Adrenal gland (tissue), 19 donors: ENCODE measurements at places on chromosomes 1 and 21.

DNA sequence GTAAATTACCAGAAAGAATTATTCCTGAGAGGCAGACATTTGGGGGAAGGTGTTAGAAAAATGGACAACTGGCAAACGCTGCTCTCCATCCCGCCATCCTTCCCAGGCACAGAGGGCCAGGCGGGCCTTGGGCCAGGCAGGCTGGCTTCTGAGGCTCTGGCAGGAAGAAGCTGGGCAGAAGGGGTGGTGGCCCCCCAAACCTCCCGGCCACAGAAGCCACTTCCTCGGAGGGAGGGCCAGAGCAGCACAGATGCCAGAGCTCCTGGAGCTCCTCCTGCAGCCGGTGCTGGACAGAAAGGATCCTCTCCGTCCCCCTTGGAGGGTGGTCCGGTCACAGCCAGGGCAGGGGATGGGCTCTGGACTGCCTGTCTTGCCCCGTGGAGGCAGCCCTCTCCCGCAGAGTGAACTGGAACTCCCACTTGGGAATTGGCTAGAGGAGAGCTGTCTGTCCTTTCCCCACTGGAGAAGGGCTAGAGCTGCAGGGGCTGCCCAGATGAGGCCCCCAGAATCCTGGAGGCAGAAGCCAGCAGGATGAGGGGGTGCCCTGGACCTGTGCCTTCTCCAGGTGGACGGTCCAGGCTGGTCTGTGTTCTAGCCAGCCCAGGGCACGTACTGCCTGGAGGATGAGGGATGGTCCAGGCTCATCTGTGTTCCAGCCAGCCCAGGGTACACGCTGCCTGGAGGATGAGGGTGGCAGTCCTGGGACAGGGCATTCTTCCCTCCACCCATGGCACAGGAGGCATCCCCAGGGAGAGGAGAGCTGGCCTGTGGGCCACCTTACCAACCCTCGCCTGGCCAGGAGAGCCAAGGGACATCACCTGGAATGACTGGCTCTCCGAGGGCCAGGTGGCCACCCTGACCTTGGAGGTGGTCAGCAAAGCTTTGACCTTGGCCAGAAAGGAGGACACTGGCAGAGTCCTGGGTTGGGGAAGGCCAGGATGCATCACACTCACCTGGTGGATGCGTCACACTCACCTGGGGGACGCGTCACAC, 47.4 kb upstream of the ACTRT2 start:
- DNase-seq = no peak

GRCh38 chr1:53051676-53052075, 10.3 kb upstream of the PODN start:
- no peak for DNase-seq

DNA sequence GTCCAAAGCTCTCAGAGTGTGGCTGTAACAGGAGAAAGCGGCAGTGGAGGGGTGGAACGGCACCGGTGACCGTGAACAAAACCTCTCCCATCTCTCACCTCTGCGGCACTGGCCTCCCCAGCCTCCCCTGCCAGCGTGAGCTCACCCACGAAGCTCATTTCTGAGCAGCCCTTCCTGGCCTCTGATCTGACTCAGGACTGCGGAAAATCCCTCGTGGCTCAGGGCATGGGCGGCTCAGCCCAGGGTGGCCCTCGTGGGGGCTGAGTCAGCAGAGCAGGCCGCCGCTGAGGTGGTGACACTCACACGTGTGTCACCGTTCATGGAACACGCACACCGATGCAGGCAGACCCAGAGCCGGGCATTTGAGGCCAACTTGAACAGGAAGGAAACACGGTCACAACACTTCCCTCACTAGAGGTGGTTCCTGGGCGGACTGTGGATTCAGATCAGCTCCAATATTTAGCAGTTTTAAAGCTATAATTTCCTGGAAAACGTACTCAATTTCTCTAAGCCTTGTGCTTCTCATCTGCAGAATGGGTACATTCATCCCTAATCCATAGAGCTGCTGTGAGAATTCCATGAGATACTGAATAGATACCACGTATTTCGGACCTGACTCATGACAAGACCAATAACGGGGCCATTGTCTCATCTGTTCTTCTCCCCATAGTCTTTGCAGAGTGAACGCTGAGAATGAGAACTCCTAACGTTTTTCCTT, 115.0 kb upstream of the TMPRSS2 start:
- no peak for DNase-seq

- DNase-seq = no peak
These were observed 63.0 kb downstream of the DISP3 start for GRCh38 chr1:11541956-11542355.

GRCh38 chr1:177561436-177561835, 390.7 kb downstream of the BRINP2 start:
- no peak for DNase-seq

- DNase-seq = peak; percentile 86
These were observed 4.9 kb downstream of the CACHD1 start for GRCh38 chr1:64474665-64475439.

DNA sequence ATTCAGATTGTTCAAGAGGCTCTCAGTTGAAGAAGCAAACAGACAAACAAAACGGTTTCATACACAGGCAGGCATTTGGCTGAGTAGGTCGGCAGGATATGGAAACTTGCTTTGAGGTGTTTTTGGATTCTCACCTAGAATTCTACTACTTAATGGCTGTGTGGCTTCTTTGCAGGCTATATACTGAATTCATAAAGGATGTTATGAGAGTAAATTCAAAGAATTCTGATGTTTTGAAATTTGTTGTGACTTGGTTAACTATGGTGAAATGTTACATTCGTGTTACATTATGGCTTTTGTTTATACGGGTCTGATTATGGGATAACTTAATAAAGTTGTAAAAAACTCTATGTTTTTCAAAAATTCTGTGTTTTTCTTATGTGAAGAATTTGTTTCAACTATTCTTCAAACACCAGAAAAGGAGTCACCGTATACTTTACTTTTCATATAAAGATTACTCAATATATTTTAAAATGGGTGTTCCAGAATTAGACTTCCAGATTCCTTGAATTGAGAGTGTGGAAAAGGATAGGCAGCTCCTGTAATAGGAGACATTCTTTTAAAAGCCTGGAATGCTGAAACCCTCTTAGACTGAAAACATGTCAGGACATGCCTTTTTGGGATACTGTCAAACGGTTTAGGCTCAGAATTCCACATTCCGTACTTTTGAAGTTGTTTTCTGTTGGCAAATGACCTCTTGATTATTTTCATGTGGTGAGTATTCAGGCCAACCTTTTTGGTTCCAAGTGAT, 8.2 kb upstream of the IRF2BP2 start:
- DNase-seq = no peak

- DNase-seq = no peak
These were observed 142.9 kb downstream of the LRRC7 start for GRCh38 chr1:69710484-69711189.

- DNase-seq = no peak
These were observed 22.4 kb downstream of the PEX14 start for GRCh38 chr1:10497109-10497508.

DNA sequence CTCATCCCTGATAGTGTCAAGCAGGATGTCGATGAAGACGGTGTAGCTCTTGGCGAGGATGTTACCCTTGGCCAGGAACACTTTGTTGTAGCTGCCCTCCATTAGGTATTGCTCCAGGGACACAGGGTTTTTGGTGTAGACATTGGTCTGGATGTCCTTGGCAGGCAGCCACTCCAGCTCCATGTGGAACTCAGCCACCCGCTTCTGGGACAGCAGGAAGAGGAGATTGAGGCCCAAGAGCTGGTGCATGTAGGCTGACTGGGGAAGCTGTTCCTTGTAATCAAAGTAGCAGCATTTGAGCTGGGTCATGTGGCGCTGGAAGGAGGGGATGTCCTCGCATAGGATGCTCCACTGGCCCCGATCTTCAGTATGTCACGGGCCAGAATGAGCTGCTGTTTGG, 9.5 kb downstream of the IL6R start:
- peak; percentile 56 for DNase-seq

- DNase-seq = peak; percentile 13
These were observed 121.7 kb upstream of the KIAA0040 start for GRCh38 chr1:175314300-175314699.

DNA sequence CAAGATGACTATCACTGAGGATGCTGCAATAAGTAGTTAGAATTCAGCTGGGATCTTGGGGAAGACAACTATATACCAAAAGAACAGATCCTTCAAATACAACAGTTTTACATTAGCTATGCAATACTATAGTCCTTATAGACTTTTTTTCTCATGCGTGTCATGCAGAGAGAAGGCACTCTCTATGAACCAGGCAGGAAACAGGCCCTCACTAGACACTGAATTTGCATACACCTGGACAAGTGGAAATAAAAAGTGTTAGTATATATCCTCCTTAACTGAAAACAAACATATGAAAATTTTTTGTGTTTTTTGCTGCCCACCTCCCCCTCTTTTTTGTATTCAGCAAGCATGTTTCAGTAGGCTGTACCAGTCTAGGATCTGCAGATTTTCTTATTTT, 29.9 kb downstream of the TMCO1 start:
- DNase-seq = no peak

DNA sequence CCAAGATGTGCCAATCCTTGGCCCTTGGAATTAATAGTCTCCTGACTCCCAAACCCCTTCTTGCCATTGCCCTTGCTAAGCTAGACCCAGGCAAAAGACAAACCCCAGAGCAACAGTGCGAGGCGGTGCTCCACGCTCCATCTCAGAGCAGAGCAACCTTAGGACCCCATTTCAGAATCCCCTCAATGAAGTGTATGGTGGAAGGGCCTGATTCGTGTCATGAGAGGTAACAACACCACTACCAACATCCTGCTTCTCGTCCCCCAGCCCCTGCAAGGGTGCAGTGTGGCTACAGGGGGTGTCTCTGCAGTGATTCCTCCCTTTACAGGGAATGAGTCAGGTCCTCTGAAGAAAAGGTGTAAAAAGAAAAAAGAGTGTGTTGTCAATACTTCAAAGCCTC, 103.9 kb upstream of the IRF2BP2 start:
- no peak for DNase-seq

- peak; percentile 76 for DNase-seq
These were observed 101.2 kb downstream of the LAMC2 start for GRCh38 chr1:183287191-183287675.

DNA sequence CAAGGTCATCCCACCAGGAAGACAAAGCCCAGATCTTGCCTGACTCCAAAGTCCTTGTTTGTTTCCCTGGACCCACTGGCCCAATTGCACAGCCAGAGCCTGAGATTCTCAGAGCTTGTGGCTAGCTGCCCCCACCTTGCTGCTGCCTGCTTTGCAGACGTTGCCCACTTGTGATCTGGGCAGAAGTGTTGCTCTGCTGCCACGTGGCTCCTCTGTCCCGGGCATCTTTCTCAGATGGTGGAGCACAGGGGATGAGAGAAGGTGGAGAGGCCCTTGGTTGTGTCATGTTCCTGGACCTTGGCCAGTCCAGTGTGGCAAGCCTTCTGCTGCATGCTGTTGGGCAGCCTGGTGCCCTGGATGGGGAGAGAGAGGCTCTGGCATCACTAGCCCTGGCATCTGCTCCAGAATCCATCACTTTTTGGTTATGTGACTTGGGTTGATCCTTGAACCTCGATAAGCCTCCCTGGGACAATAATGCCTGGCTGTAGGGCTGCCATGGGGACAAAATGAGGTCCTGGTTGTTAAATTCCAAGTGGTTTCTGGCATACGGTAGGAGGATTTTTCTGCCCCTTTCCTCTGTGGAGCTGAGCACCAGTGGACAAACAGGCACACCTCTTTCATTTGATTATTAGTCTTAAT, 1.5 kb upstream of the NR0B2 start:
- peak; percentile 88 for DNase-seq

- DNase-seq = no peak
These were observed 405.6 kb downstream of the PTPRU start for GRCh38 chr1:29641921-29642320.

GRCh38 chr1:59143133-59143487, 153.8 kb upstream of the FGGY start:
- peak; percentile 27 for DNase-seq

- no peak for DNase-seq
These were observed 60.3 kb upstream of the ZNF648 start for GRCh38 chr1:182121787-182122186.

DNA sequence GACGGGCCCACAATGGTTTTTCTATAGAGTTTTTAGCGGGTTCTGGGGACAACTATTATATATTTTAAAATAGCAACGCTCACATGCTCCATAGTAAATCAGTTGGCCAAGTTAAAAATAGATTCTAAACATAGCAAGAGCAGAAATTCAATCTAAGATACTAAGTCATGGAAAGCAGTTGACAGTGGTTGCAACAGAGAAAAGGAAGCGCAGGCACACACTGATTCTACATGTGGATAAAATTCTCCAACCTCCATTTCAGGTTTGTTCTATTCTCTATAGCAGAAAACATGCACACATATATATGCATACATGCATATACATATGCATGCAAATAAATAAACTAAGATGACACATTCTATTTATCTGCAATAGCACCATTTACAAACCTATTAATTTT, 89.6 kb upstream of the HNRNPU start:
- no peak for DNase-seq

DNA sequence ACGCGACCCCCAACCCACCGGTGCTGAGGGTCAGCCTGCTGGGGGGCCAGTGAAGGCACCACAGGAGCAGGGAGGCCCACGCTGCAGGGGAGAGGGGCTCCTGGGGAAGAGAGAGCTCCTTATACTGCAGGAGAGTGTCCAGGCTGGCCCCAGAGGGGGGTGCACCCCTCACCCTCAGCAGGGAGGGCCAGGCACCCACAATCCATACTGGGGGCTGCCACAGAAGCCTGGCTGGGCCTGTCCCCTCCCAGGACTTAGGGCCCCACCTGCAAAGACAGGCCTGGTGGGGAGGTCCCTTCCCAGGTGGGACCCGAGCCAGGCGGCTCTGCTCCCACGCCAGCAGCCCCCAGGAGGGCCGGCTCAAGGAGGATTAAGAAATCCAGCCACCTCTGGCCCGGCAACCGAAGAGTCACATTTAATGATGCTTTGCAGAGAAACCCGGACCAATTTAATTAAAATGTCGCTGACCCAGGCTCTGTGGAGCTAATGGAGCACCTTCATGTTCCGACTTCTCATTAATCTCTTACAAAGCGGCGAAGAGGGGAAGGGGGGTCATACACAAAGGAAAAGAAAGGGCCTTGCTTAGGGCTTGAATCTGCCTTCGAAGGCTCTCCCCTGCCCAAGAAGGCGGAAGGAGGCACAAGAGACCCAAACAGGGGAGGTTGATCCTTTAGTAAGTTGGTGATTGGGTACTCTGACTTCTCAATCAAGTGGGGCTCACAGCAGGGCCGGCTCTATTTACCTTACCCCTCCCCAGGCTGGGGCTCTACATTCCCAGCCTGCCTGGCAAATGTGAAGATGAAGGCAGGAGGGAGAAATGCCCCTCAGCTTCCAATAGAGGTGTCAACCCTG, 25.0 kb downstream of the WNT9A start:
- DNase-seq = no peak

DNA sequence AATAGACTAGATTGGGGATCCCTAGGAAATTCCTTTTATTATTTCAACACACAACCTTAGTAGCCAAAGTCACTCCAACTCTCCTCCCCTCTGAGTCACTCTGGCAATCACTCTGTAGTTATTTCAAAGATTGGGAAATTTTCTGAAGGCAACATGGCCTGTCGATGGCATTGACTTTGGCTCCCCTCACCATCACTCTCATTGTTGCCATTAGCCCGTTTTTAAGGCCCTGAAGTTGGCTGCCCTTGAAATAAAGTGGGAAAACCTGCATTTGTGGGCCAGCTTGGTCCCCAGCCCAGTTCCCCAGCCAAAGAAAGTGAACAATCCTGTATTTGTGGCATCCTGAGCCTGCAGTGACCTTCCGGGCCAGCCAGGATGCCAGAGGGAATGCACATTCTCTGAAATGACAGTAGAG, 52.5 kb downstream of the CDC7 start:
- peak; percentile 73 for DNase-seq
